ENCODE measurements at places on chromosomes 5 and 9.

DNA sequence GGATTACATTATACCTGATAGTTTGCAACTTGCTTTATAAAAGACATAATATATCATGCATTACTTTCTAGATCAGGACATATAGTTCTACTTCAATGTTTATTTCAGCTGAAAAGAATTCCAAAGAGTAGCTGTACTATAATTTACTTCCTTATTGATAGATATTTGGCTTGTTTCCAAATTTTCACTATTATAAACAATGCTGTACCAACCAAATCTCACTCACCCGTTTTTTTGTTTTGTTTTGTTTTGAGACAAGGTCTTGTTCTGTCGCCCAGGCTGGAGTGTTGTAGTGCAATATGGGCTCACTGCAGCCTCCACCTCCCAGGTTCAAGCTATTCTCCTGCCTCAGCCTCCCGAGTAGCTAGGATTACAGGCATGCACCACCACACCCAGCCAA, 132.7 kb downstream of the GNAQ start:
- no peak for DNase-seq

GRCh38 chr5:173278641-173279040, 43.6 kb upstream of the NKX2-5 start:
- DNase-seq: no peak

GRCh38 chr9:112348257-112349007, 15.0 kb upstream of the PTBP3 start:
- DNase-seq: peak; percentile 59

- no peak for DNase-seq
Measured at GRCh38 chr5:94057217-94057616, 315.8 kb upstream of the POU5F2 start.

- DNase-seq: no peak
Measured at GRCh38 chr9:101737165-101737704, 1.2 kb downstream of the GRIN3A start.

DNA sequence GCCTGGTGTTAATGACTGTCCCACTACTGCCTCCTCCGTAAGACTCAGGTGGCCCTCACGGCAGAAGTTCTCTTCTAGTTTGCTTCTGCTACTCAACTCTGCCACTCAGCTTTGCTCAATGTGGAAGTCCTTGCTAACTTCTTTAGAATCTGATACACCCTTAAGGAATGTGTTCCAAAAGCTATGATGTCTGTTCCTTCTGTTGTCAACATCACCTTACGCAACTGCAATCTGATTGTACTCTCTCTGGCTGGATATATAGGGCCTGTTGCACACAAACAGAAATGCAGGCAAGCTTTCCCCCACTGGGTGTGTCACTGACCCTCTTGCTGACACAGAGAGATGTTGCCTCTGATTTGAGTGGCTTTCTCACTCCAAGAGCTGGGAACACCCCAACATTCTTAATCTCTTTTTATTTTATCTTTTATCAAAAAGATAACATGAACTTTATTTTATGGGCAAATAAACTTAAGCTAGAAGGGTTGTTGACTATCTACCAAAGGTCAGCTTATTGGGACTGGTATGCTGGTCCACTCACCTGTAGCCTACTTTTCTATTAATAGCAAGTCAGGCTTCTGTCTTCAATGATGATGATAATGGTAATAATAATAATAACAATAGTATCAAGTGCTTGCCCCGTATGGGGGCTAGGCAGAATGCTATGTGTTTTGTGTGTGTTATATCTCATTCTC, 25.2 kb downstream of the TMEM252 start:
- no peak for DNase-seq

DNA sequence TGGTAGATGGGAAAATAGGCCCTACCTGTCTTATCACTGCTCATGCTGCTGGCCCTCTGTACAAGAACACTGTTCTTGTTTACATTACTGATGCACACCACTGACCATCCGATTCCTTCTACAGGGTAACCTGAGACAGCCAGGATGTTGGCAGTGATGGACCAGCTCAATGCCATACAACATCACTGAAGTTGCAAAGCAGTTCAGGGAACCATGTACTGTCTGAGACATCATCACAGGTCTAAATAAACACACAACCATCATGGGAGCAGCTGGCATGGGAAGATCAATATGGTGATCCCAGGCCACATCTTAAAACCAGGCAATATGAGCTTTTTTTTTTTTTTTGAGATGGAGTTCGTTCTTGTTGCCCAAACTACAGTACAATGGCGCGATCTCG, 59.0 kb downstream of the IARS1 start:
- DNase-seq: peak; percentile 22

- no peak for DNase-seq
Measured at GRCh38 chr5:102481054-102481715, 17.6 kb downstream of the SLCO6A1 start.

GRCh38 chr9:71769175-71770161, 1.2 kb upstream of the CEMIP2 start:
- DNase-seq: peak; percentile 72

- DNase-seq: peak; percentile 87
Measured at GRCh38 chr9:90964101-90965020, 162.7 kb downstream of the SYK start.

DNA sequence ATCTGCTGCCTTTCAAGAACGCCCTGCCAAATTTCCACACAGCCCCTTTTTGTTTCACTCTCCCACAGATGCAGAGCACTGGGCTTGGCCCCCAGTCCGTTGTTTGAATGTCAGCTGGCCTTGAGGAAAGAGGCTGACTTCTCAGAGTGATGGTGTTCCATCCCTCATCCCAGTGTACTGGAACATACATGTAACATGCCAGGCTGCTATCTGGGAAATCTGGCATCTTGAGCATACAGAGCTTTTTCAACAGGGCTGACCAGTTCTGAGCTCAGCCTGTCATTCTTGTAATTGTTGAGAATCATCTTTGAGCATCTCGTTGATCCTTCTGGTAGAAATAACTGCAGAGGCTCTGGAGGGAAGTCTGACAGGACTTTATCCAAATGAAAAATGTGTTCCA, 2.8 kb downstream of the GALNT10 start:
- no peak for DNase-seq

DNA sequence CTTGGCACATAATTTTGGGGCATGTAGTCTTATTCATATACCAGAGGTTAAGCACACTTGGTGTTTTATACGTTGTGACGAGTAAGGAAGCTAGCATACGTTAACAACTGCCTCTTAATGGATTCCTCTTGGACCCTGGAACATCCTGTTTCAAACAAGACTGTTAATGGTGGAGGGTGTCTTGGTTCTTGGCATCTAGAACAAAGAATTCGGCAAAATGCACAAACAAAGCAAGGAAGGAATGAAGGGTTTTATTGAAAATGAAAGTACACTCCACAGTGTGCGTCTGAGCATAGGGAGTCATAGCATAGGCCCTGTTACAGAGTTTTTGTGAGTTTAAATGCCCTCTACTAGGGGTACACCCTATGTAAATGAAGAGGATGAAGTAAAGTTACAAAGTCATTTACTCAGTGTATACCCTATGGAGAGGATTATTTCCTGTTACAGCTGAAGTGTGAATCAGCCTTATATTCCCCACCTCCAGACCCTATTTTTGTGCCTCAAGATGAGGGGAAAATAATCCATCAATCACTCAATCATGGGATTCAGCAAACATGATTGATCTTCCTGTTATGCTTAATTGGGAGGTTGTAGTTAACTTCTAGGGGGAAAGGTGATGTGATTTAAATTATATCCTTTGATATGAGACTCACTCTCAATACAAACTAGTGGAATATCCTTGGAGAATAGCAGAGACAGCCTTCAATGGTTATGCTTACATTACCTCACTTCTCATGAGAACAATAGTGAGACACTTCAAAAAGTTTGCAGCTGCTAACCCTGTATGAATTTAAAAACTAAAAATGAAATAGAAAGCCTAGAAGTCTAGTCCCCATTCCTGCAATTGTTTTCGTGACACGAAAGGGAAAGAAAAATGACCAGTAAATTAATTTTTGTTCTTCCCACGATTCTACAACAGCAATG, 84.9 kb upstream of the MYO10 start:
- DNase-seq: no peak

DNA sequence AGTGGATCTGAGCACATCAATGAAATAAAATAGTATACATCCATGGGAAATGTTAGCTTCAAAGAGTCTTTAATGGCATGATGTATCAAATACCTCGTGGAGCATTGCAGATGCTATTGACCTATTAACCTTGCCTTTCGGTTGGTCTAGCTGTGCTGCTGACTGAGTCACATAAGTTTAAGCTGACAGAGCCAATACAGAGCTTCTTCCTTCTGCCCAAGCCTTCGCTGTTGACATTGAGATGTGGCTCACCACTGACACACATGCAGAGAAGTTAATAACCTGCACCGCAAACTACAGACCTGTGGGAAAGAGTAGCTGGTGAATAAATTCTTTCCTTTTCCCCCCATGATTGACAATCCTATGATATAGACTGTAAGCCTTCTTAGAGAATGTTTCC, 78.2 kb downstream of the LURAP1L start:
- peak; percentile 31 for DNase-seq

- DNase-seq: peak; percentile 33
Measured at GRCh38 chr5:38831909-38832308, 13.9 kb upstream of the OSMR start.

DNA sequence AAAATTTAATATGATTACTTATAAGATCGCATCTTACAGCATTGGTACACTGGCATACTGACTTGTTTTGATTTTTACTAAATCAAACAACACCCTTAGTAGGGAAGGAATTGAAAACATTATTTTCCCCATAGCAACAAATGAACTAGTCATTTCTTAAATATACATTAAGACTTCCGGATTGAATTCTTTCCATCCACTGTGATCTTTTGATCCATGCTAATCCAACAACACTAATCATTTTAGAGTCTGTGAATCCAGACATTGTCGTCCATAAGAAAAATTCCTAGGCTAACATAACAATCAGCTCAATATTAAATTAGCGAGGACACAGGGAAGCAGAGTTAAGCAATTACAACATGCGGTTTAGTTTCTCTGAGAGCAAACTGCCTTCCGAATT, 21.6 kb upstream of the ERAP1 start:
- DNase-seq: no peak

DNA sequence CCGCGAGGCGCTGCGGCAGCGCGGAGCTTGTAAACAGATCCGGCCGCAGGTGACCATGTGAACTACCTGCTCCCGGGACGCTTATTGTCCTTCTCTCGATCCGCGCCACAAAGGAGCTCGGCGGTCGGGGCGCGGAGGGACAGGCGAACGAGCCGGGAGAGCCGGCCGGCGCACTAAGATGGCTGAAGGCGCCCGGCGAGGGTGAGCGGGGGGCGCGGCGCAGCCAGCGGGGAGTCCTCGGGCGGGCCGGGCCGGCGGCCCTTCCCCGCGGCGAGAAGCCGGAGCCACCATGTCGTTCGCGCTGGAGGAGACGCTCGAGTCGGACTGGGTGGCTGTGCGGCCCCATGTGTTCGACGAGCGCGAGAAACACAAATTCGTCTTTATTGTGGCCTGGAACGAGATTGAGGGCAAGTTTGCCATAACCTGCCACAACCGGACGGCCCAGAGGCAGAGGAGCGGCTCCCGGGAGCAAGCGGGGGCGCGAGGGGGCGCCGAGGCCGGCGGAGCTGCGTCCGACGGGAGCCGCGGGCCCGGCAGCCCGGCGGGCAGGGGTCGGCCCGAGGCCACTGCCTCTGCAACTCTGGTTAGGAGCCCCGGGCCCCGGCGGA, 535 bp downstream of the JMY start:
- peak; percentile 44 for DNase-seq

GRCh38 chr5:151233616-151234085, 9.8 kb upstream of the CCDC69 start:
- no peak for DNase-seq

- no peak for DNase-seq
Measured at GRCh38 chr5:156376751-156377150, 49.8 kb downstream of the SGCD start.

- DNase-seq: no peak
Measured at GRCh38 chr5:88873447-88873846, 9.5 kb downstream of the MEF2C start.

GRCh38 chr5:179876610-179876952, 18.0 kb upstream of the MRNIP start:
- DNase-seq: no peak

- DNase-seq: no peak
Measured at GRCh38 chr5:151758141-151758429, 346 bp downstream of the ATOX1 start.

DNA sequence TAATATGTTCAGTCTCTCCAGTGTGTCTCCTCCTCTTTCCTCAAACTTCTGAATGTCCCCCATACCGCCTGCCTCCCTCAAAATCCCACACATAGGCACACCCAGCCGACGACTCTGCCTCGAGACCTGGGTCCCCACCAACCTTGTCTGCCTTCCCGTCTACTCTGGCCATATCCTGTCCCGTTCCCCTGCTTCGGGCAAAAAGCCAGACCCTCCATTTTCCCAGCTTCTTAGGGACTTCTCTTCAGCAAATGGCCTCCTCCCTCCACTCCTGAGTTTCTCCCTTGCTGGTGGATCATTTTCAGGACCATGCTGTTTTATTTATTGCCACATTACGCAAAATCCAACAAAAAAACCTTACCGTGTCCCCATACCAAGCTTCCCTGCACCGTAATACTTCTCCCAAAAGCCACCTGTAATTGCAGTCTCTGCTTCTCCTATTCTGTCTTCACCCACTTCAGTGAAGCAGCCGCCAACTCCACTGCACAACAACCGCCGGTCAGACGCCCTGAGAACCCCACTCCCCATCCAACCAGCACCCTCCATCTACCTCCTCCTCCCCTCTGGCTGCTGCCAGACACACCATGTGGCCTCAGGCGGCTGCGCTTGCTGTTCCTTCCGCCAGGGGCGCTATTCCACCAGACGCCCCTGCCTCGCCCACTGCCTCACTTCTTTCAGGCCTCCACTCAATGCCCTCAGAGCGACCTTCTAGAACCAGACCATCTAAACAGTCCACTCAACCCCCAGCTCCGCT, 117.0 kb downstream of the TRPM6 start:
- DNase-seq: no peak

GRCh38 chr9:34715639-34716215, 5.8 kb upstream of the CCL21 start:
- no peak for DNase-seq

GRCh38 chr5:170480260-170480659, 23.6 kb upstream of the KCNIP1 start:
- no peak for DNase-seq
